ENCODE measurements at places on chromosomes 1 and 21.
A peak's percentile ranks its signal among the peaks of the same experiment; 100 is the strongest.

DNA sequence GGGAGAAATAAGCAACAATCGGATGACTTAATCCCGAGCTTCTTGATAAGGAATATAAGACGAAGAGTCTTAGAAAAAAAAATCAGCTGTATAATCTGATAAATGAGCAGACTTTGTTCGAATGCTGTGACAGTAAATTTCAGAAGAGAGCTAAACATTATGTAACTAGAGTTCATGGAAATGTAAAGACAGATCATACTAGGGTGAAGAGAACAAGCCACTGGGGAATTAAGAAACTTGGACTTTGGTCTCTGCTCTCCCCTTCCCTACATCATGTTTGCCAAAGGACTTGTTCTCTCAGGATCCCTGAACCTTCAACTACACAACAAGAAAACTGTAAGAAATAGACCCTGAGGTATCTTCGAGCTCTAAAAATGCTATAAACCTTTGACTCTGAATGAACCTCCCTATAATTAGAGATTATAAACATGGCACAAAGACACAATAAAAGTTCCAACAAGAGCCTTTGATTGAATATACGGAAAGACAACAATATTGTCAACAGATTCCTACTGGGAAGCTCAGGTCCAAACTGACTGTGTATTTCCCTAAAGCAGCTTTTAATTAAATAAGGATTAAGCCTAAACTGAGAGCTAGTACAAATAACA is 27.5 kb downstream of the FRRS1 start:
- DNase-seq, result no peak

- DNase-seq, result no peak
Observed at GRCh38 chr21:40687625-40688024, 159.3 kb downstream of the DSCAM start.

DNA sequence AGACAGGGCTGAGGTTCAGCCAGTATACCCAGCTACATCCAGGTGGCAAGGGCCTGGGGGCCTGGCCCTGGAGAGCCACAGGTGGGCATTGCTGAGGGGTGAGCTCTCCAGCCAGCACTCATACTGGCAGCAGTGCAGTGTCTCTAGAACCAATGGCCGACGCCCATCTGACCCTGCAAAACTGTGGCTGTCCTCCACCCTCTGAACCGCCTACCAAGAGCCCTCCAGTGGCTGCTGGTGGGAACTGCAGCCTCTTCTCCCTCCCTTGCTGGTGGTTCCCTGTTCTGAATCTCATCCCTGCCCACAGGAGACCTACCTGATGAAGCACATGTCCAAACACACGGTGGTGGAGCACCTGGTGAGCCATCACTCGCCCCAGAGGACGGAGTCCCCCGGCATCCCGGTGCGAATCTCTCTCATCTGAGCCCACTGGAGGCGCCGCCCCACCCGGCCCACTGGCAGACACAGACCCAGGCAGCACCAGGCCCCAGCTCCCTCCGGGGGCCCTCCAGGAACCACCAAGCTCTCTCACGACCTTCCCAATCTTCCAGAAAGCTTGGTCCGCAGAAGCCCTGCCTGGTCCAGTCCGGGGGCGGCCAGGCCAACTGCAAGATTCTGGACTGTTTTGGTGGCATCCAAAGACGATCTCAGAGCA is 22.1 kb downstream of the A3GALT2 start:
- DNase-seq, result peak; percentile 62

DNA sequence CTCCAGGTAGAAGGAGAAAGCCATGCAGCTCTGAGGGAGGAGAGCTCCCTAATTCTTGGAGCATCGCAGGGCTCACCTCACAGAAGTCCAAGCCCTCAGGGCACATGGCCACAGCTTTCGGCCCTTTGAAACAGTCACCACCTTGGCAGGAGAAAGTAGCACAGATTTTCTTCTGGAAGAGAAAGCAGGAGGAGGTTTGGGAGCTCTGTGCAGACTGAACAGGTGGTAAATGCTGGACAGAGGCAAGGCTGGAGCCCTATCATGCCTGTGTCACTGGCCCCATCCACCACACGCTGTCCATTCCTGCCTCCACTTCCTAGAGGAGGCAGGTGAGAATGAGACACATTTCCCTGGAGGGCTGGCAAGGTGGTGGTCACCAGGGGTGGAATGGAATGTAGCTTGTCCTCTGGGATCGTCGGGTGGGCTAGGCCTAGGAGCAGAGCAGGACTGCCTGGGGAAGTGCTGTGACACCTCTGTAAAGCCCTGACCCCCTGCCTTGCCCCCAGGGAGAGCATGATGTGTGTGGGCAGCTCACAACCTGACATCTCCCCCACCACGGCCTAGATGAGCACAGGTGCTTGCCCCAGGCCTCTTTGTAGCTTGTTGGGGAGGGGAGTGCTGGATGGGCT is 2.8 kb upstream of the INPP5B start:
- DNase-seq, result no peak

GRCh38 chr1:90952906-90953305 is 68.9 kb downstream of the ZNF644 start:
- no peak for DNase-seq

DNA sequence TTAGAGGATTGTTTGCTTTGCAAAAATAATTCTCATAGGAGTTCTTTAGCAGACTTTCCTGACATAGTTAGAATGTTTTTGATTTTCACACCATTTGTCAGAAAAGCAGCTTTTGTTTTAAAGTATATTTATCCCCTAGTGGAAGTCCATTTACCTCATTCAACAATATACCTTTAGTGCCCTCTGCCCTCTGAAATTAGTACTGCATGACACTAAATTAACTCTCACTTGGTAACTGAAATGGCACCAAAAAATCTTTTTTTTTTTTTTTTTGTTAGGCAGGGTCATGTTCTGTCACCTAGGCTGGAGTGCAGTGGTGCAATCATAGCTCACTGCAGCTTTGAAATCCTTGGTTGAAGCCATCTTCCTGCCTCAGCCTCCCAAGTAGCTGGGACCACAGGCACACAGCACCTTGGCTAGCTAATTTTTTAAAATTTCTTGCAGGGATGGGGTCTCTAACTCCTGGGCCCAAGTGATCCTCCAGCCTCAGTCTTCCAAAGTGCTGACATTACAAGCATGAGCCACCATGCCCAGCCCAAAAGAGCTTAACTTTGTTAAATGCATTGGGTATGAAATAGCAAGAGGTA is 13.6 kb downstream of the LRRC42 start:
- DNase-seq, result no peak

- DNase-seq, result peak; percentile 4
Observed at GRCh38 chr1:226248091-226248490, 24.6 kb downstream of the MIXL1 start.

- no peak for DNase-seq
Observed at GRCh38 chr1:204390751-204391466, 20.7 kb downstream of the PPP1R15B start.

- DNase-seq, result no peak
Observed at GRCh38 chr1:167911413-167911812, 2.5 kb downstream of the ADCY10 start.

GRCh38 chr1:58422436-58422835 is 124.1 kb downstream of the OMA1 start:
- DNase-seq, result no peak

- no peak for DNase-seq
Observed at GRCh38 chr1:69827732-69828131, 260.0 kb downstream of the LRRC7 start.

- no peak for DNase-seq
Observed at GRCh38 chr1:206900149-206900548, 2.9 kb downstream of the IL24 start.

DNA sequence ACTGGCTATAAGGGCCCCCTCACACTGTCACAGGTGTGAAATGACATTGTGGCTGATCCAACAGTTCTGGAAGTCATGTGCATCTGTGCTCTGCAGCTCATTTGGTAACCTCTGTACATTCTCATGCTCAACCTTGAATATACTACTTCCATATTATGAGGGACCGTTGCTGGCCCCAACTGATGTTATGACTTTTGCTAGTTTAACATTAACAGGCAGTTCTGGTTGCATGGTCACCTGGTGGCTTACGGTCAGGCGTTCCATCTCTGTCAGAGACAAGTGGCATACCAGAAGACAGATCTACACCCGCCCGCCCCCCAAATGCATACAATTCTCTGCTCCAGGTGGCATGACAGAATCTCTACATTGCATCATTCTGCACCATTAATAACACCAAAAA is 6.0 kb upstream of the DIP2A start:
- no peak for DNase-seq

DNA sequence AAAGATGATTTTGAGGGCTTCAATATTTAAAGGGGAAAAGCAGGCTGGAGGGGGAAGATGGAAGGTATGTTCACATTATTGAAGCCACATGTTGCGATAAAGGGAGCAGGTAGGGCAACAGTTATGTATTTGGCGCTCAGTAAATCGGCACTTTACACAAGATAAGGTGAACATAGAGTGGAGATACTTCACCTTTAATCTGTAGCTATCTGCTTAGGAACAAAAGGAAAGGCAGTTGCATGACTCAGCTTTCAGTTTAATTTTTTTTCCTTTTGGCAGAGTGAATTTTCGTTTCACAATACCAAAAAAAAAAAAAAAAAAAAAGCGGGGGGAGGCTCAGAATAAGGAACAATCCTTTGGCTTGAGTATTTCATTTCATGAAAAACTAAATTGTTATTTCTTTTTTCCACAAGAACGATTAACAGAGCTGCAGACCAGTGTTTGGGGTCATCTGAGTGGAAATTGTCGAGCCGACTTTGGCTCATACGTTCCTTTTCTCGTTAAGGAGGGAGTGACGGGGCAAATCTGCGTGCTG is 1.1 kb upstream of the COQ8A start:
- DNase-seq, result no peak

- peak; percentile 10 for DNase-seq
Observed at GRCh38 chr1:29546496-29546895, 310.2 kb downstream of the PTPRU start.

- no peak for DNase-seq
Observed at GRCh38 chr1:223244366-223245103, 101.5 kb upstream of the TLR5 start.

- no peak for DNase-seq
Observed at GRCh38 chr1:35490250-35490649, 67.0 kb downstream of the KIAA0319L start.

DNA sequence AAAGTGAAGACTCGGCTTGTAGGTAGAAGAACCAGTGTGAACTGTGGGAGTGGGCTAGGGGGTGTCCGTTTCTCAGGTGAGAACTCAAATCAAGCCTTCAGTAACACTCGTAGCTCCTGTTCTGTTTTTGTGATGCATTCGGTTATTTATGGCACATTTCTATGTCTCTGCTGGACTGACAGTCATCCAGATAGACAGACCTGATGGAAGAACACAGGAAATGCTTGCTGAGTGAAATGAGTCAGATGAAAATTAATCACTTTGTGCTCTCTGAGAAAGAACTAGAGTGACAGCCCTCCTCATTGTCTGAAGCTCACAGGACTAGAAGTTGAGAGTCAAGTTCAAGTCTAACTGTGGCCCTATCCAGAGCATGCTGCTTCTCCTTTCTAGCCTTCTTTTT is 360.1 kb upstream of the PLXNA2 start:
- peak; percentile 34 for DNase-seq

DNA sequence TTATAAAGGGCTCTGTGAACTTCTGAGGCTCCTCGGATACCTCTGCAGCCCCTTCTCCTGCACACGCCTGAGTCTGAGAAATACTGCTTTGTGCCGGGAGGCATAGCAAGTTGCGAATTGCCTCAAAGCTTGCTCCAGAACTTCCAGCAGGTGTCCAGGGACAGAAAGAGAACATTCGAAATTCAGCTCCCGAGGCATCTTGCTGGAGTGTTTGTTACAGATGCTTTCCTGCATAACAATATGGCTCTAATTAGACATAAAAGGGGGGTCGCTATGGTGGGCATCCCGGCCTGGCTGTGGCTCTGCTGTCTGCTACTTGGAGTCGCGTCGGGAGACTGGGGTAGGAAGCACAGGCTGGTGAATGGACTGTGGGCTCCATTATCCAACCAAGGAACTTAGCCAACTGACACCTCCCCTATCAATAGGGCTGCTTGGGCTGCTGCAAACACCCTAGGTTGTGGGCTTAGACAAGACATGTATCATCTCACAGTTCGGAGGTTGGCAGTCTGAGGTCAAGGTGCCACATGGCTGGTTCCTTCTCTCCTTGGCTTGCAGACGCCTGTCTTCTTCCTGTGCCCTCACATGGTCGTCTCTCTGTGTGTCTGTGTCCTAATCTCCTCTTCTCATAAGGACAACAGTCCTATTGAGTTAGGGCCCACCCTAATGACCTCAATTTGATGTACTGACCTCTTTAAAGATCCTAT is 607.0 kb downstream of the NPHP4 start:
- DNase-seq, result no peak

GRCh38 chr21:34687745-34688144 is 19.0 kb downstream of the CLIC6 start:
- DNase-seq, result no peak

DNA sequence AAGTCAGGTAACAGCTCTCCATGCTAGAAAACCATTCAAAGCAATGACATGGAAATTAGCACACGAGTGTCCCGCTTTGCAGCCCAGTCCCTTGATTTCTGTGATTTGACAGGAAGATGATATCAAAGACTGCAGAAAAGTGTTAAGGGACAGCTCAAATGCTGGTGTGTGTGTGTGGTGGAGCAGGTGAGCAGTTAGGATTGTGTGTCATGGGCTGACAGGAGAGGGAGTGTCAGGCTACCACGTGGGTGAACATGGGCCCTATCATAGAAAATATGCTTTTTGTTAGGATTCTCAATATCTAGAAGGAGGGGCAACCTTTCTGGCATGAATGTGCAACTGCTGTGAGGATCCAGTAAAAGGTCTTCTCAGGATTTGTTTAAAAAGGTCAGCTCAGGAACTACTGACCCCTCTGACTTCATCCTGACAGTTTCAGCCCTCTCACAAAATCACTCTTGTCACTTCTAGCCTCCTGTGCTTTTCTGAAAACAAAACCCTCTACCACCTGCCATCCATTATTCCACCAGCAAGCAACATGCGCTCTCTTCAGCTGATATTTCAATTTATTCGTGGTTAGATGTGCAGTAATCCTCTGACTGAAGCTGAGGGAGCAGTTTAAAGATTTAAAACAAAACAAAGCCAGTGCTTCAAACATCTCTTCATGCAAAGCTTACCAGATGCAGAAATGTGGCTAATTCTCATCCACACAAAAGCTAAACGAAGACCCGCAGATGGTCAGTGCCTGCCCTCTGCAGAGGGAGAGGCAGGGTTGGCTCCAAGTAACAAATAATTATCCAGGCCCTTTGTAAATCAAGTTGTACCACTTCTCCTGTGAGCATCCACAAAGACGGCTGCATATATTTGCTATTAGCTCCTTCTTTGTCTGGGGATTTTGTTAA is 397.9 kb downstream of the PTBP2 start:
- DNase-seq, result no peak

DNA sequence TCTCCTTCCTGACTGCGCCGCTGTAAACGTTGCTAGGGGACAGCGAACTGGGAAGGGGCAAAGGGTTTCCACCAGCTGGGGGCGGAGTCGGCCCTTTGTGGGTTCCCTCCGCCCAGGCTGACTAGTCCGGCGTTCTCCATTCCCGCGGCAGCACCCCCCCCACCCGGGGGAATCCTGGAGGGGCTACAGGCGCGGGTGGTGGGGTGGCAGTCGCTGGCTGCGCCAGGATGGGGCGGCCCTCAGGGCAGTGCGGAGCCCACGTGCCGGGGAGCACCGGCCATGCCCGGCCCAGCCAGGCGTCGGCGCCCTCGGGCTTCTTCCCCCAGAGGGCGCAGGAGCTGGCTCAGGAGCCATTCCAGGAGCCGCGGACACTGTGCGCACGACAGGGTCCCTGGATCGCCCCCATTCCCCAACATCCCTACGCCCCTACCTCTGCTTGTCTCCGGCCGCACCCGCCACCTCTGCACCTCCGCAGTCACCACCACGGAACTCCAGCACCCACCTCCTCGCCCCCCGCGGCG is 476 bp downstream of the BATF3 start:
- peak; percentile 20 for DNase-seq
